GM04504 (cell line): ENCODE measurements at places on chromosomes 11 and 22.

GRCh38 chr11:46332568-46333393 is 14.5 kb upstream of the DGKZ start:
- DNase-seq = no peak

DNA sequence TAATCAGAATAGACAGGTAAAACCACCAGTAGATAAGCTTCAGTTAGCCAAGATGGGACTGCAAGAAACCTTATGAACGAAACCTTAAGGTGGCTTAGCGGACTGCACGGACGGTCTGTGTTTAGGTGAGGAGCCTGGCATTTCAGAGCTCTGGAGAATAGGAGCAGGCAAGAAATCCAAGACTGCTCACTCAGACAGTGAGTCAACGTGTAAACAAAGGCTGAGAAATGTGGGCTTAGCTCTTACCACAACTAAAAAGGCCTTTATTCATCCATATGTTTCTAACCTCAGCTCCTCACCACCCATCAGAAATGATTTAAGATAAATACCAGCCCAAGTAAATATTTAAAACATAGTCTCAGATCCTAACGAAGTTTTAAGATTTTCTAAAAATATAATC is 657.7 kb downstream of the OPCML start:
- DNase-seq = no peak

DNA sequence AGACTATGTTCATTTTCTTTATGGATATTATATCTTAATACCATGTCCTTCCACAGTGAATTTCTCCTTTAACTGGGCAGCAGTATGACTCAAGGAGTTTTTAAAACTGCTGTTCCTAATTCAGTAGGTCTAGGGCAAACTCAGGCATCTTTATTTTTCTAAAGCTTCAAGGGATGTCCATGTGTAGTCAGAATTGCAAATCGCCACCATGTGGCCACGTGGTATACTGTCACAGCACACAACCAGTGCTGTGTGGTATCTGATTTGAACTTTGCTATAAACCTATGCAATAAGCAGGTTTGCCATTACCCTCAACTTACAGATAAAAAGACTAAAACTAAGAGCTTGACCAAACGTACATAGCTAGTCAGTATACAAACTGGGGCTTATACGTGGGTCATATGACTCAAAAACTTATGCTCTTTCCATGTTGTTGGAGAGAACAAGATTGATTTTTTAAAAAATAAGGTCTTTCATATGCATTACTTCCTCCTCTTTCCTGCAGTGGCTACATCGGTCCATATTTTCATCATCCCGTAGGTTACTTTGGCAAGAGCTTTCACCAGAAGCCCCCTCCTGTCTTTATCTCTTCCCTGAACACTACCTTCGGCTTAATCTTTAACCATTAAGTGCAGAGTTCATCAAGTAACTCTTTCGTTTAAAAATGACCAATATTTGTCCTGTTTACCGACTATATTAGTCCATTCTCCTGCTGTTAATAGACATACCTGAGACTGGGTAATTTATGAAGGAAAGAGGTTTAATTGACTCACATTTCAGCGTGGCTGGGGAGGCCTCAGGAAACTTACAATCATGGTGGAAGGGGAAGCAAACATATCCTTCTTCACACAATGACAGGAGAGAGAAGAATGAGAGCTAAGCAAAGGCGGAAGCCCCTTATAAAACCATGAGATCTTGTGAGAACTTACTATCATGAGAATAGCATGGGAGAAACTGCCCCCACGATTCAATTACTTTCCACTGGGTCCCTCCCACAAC is 8.0 kb upstream of the HTATIP2 start:
- DNase-seq = no peak

DNA sequence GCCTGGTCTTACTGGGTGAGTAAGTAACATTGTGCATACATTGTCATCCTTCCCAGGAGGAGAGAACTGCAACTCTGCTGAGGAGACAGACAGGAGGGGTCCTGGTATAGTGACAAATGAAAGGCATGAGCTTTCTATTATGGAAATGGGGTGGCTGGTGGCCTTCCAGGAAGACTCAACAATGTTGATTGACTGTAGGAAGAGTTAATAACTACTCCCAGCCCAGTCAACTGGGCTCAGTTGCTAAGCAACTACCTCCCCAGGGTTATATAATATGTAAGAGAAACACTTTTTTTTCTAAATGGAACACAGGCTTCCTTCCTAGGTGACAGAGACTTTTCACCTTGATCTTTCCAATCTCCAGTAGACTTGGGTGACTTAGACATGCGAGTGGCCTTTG is 28.2 kb downstream of the SEZ6L start:
- no peak for DNase-seq

DNA sequence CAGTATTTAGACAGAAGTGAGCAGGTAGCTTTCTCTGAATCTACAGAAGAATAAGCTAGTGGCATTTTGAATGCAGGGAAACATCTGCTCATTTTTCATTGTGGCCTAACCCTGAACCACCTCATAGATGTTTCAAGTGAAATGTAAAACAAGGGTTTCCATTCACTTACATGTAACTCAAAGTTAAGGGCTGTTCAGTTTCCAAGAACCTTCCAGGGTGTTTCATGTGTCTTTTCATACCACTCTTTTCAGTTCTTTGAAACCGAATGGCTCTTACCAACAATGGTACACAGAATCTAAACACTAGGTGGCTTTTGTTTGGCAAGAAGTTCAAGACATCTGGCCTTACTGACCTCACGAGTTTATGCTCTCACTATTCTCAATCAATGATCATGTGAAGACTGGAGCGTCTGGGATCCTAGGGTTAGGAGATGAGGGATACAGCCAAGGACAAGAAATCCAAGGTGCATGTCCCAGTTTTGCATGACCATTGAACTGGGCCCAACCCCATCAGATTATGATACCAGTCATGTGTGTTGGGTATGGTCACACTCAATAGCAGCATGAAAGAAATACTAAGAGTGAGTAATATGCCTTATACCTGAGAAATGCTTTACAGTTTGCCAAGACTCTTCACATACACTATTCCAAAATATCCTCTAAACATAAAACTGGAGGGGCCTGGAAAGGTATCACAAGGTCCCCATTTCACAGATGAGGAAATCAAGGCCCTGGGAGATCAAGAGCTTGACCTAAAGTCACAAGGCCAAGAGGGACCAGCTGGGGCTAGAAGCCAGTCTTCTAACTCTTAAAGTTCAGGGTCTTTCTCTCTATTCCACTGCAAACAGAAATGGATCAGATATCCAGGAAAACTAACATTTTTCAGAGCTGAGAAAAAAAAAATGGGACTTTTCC is 92.7 kb downstream of the ETS1 start:
- no peak for DNase-seq
